ENCODE measurements at places on chromosomes 3 and 15.

DNA sequence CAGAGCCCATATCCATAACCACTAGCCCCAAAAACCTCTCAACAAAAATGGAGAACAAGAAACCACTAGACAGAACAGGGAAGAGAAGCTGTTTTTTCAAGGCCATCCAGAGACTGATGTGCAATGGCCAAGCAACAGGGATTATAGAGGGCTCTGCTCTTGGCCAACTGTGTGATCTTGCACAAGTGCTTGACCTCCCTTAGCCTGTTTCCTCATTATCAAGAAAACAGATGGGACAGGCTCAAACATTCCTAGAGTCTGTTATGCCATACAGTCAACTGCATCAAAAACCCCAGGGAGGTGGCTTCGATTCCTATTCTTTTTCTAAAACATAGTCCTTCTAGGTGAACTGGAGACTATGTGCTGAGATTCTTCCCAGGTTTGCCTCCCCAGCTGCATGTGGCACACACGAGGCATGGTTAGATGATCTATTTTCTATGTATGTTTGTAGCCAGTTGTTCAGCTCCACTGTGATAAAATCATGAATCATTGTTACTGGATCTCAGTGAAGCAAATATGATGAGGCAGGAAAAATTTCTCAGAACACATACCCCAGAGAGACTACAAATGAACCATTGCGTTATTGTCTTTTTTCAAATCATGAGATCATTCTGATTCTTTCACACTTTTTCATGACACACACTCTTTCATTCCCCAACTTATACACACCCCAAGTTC, 132.9 kb upstream of the TGFBR2 start:
- DNase-seq, result peak; percentile 86

- DNase-seq, result no peak
Measured at GRCh38 chr3:95334461-95334860, 1271.6 kb downstream of the NSUN3 start.

- peak; percentile 15 for DNase-seq
Measured at GRCh38 chr3:183591881-183592521, 36.5 kb upstream of the KLHL6 start.

DNA sequence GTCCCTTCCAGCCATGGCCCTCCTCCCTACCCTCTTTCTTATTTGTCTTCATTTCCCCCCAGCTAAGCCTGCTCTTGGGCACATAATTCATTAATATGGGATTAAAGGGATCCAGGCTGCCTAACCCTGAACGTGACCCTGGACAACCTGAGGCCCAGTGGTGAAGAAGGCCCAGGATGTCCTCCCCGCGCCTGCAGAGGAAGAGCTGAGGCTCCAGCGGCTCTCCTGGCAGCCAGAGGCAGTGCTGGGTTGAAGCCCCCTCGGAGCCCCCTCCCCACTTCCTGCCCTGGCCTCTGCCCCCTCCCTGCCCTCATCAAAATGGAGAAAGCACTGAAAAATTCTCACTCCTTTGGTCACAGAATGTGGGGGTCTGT, 96.5 kb upstream of the ATP2B2 start:
- DNase-seq, result no peak

DNA sequence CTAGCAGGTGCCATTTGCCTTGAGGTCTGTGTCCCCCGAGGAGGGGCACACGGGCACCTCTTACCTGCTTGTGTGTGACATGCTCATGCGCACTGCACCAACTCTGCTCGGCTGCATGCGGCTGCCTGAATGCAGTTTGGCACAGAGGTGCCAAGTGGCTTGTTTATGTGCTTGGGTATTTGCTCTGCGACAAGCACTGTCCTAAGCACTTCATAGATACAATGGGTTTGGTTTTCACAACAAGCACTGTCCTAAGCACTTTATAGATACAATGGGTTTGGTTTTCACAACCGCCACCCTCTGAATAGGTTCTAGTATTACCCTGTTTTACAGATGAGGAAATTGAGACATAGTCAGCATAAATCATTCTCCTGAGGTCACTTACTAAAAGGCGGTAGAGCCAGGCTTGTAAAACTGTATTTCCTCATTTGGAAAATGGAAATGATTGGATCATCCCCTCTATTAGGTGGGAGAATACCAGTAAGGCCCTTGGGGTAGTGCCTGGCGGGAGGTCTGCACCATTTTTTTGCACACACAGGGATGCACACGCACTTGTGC, 487 bp downstream of the ITIH4 start:
- DNase-seq, result no peak

DNA sequence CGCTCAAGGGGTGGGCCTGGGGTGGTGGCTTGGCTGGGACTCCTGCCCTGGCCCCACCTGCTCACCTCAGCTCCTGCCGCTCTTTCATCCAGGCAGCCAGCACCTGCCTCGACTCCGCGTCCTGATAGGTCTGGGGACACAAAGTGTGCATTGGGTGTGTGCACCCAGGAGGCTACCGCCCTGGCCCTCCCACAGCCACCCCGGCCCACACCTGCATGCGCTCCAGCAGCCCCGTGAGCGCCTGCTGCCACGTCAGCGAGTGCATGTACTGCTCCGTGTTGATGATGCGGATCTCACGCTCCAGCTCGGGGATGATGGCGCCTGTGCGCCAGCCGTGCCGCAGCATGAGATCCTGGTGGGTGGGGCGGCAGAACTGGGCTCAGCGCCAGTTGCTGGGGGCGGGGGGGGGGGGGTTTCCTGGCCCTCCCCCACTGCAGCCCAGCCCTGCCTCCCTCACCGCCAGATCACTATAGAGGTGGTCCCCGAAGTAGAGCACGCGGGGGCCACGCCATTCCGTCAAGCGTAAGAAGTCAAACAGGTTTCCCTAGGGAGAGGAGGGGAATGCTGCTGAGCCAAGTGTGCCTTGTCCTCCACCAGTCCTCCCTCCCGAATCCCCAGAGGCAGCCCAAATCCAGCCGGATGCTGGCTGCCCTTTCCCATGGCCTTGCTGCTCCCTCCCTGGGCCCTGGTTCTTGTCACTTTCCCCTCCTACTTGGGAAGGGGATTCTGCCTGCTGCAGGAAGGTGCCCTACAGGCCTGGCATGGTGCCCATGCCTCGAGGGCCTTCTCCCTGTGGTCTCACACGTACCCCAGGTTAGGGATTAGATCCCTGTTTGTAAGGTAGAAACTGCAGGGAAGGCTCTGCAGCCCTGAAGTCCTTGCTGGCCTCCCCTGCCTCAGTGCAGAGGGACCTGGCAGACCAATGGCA, 8.6 kb downstream of the NT5DC2 start:
- DNase-seq, result no peak

GRCh38 chr3:170772175-170772574, 97.8 kb downstream of the RPL22L1 start:
- no peak for DNase-seq

DNA sequence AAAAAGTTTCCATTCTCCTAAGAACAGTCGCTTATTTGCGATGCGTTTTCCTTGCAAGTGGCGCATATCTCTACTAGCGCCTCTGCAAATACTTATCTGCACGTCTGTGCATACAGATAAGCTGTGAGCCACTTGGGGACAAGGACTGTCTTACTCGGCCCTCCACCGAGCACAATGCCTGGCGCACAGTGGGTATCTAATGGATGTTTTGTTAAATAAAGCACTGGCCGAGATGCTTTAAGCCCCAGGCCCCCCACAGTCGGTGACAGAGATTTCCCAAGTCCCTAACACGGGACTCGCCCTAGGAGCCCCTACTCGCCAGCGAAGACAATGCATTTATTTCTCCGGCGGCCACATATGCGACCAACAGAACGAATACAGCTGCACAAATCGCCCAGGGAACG, 503 bp downstream of the HLTF start:
- DNase-seq, result peak; percentile 45

- no peak for DNase-seq
Measured at GRCh38 chr15:73030122-73030679, 22.1 kb upstream of the NEO1 start.

GRCh38 chr3:71309342-71309741, 274.2 kb downstream of the FOXP1 start:
- DNase-seq, result no peak

DNA sequence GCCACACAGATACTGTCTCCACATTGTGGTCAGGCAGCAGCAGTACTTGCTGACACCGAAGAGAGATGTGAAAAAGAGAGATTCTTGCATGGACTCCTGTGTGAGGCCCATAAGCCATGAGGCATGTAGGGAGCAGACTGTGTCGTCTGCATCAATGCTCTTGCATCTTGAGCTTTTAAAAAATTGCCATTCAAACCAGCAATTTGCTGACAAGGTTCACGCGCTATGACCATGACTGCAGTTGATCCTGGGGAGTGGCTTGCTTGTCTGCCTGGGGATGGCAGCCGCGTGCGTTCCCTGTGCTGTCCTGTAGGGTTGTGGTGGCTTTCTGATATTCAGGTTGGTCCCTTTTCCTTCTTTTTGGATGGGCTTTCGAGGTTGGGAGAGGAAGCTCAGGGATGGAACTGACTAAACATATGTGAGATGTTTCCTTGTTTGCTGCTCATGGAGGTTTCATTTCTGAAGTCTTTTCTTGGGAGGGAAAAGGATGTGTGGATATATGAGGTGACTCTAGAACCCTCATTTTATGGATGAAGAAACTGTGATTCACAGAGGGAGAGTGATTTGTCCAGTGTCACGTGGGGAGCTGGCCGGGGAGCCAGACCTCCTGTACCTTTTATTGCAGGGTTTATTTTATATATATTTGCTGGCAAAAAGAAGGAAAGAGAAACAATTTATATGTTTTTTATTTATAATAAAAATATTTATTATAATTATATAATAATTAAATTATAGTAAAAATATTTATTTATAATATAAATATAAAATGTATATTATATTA, 48.6 kb downstream of the LPP start:
- no peak for DNase-seq

- DNase-seq, result no peak
Measured at GRCh38 chr15:95864467-95864886, 466.0 kb upstream of the NR2F2 start.

DNA sequence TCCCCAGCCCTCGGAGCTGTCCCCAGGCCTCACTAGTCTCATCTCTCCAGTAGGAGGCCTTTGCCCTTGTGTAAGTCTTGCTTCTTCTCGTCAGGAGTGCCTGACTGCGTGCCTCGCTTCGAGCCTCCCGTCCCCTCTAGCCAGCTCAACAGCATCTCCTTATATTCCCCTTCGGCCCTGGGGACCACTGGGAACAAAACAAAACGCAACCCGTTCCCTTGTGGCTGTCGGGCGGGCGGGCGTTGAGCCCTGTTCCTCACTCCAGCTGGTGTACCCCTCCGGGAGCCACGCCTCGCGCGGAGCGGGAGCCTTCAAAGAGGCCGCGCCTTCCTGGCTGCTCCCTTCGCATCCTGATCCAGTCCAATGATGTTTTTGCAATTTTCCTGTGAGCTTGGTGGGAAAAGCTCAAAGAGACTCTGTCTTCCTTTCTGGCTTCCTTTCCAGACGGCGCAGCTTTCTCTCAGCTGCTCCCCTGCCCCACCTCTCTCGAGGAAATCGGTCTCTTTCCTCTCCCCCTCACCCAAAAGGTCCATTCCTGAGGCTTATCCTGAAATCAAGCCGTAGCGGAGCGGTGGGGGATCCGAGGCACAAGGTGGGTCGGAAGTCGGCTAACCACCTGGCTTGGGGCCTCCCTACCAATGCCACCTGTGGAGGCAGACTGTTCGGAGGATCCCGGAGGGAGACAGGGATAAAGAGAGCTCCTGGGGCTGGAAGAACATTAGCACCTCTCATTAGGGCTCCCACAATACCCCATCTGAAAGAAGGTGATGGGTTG, 33.4 kb upstream of the SRP14 start:
- DNase-seq, result no peak

DNA sequence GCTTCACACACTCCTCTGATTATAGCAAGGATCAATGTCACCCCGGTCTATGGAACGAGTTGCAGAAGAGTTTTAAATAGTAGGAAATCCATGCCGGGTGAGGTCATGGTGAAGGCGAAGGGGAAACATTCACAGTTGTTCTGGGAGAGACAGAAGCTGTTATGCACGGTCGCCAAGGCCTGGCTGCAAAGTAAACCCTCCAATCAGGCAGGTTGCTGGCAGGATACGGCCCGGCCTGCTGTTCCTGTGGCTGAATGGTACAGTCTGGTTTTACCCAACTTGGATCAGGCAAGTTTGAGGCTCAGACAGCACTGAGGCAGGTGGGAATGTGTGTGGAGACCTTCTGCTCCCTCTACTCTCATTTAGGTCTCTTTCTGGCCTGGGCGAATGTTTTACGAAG, 45.3 kb upstream of the ATP2B2 start:
- no peak for DNase-seq

- no peak for DNase-seq
Measured at GRCh38 chr15:88663141-88663621, 24.4 kb downstream of the ISG20 start.

DNA sequence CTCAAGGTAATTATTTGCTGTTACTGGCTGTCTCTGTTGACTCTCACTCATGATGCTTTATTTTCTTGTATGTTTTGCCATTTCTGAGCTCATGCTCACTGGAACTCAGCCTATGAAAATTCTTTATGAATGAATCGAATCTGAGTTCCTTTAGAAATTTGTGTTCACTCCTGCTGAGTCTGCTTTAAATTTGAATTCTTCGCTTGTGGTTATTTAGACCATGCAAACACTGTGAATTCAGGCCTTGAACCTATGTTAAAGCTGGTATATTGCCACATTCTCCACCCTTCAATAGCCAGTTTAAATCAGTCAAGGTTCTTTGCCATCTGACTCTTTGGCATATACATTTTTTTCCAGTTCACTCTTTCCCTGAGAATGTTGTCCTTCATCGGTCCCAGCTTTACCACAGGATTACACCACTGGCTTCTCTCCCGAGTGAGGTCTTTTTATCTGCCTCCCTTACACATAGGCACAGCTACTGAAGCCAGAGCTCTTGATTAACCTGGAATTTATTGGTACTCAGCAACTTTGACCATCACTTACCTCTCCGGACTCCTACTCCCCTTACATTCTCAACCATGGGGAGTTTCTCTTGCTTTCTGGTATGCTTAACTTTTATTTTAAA, 400.6 kb downstream of the VPS13C start:
- peak; percentile 43 for DNase-seq

DNA sequence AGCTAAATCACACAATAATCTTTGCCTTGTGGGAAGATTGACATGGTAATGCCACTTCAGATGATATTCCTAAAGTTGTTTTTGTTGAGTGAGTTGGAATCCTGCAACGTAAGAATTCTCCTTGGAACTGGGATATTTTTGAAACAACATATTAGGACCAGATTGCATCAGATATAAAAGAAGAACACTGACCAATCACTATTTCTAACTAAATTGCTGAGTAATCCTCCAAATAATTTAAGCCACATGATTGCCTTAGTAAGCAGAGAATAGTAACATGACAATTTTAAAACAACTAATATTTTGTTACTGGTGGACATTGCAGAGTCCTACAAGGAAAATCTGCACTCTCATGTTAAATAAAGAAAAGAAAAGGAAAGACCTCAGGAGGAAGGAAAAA, 353.9 kb upstream of the LMCD1 start:
- no peak for DNase-seq

Data from iris pigment epithelial cell (primary cell).